AG10803 (cell line): ENCODE measurements at places on chromosomes 12 and 14.

DNA sequence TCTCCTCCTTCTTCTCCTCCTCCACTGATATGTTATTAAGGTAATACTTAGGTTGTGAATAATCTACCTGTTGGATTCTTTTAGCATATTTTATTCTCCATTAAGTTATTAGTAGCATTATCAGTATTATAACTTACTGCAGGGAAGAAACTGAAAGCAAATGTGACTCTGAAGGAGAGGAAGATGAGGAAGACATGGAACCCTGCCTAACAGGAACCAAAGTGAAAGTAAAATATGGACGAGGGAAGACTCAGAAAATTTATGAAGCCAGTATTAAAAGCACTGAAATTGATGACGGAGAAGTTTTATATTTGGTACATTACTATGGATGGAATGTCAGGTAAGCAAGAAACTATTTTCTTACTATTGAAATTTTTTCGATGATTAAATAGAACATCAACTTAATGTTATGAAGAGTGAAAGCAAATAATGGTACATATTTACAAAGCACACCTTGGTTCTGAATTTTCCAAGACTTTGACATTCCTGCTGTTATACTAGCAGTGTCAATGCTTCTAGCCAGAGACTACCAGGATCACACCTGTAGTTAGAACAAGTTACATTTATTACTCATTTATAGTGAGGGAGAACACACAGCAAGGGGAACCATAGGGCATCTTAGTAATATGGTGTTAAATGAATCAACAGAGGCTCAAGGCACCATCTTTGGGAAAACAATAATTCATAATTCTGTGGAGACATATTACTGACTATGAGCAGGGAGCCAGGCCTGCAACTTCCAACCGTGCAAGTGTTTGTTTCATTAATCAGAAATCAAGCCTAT, 42.0 kb upstream of the TOMM20L start:
- peak; percentile 1 for DNase-seq

DNA sequence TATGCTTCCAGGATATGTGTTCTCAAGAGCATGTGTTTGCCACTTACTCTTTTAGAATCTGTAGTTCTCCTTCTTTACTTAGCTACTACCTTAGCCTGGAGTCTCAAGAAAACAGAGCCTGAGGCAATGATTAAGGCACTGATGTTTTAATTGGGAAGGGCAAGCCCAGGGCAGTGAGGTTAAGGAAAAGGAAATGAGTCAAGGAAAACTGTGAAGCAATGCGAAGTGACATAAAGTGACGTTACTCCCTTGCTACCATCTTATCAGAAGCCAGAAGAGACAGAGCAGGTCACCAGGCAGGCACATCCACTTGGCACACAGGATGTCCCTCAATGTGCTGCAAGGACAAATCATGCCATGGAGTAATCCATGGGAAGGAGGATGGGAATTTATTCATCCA, 11.3 kb upstream of the EML5 start:
- no peak for DNase-seq

GRCh38 chr12:85616201-85616600, 220.0 kb downstream of the RASSF9 start:
- no peak for DNase-seq

- no peak for DNase-seq
Observed at GRCh38 chr12:101527682-101528081, 52.5 kb downstream of the SPIC start.

GRCh38 chr12:94267921-94268471, 119.6 kb downstream of the PLXNC1 start:
- peak; percentile 40 for DNase-seq

- no peak for DNase-seq
Observed at GRCh38 chr12:51234530-51234929, 4.1 kb upstream of the DAZAP2 start.

- DNase-seq = no peak
Observed at GRCh38 chr14:32374155-32374554, 45.1 kb downstream of the AKAP6 start.

GRCh38 chr12:93148412-93148811, 219.3 kb upstream of the EEA1 start:
- DNase-seq = no peak

DNA sequence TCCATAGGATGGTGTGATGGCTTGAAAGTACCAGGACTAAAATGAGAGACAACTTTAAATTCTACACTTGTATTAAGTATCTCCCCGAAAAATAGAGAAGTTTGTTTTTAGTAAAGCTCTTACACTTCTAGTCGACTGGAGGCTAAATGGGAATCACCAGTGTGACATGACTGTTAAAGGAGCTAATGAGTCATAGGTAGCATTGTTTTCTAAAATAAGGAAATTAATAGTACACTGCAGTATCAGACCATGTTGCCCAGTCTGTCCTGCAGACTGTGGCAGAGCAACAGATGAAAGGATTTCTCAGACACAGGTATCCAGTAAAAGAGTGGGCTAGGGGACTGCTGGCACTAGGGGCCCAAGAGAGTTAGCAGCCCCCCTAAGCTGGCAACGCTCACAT, 140.1 kb downstream of the TMEM117 start:
- DNase-seq = no peak

GRCh38 chr14:103398427-103399195, 13.4 kb downstream of the MARK3 start:
- peak; percentile 40 for DNase-seq

DNA sequence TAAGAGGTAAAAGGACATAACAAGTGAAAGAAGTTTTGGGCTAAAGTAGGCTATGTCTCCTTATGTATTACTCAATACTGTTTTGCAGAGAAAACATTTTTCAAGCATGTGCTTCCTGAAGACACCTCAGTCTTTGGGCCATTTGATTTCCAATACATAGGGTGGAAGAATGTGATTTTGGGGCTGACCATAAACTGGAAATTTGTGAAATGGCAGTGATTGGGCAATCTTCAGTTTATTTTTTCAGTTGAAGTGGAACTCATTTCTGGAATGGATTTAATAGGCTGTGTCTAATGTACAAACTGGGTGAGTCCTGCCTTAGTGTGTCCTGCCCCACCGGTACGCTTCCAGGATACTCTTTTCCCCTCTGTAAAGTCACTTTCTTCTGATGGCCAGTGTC, 2.8 kb upstream of the ACADS start:
- peak; percentile 44 for DNase-seq

DNA sequence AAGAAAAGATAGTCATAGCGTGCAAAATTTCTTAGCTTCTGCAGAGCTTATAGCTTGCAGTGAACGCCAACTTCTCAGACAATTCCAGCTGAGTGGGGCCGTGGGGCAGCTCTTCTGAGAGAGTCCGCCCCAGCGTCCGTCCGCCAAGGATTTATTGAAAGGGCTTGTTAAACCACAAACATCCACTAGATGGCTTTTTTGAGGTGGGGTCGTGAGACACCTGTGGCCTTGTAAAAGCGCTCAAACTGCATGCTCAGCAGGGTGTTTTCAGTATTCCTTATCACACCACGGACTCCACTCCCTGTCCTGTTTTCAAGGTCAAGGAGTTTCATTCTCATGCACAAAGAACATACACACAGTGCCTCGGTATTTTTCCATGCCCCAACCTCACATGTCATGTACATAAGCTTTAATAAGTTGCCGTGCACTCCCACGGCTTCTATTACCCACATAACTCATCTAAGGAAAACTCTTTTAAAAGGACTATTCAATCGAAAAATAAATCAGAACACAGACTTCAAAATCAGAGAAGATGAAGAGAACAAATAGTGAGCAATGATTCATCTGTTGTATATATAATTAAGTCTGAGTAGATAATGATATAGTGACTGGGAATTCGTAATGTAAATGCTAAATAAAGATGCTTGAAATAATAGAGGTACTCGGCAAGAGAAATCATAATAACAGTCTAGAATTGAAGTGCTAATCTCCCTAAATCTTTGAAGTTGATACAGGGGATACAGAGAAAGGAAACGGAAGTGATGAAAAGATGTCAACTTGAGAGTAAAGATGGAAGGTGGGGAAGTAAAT, 46.7 kb downstream of the WBP11 start:
- no peak for DNase-seq

DNA sequence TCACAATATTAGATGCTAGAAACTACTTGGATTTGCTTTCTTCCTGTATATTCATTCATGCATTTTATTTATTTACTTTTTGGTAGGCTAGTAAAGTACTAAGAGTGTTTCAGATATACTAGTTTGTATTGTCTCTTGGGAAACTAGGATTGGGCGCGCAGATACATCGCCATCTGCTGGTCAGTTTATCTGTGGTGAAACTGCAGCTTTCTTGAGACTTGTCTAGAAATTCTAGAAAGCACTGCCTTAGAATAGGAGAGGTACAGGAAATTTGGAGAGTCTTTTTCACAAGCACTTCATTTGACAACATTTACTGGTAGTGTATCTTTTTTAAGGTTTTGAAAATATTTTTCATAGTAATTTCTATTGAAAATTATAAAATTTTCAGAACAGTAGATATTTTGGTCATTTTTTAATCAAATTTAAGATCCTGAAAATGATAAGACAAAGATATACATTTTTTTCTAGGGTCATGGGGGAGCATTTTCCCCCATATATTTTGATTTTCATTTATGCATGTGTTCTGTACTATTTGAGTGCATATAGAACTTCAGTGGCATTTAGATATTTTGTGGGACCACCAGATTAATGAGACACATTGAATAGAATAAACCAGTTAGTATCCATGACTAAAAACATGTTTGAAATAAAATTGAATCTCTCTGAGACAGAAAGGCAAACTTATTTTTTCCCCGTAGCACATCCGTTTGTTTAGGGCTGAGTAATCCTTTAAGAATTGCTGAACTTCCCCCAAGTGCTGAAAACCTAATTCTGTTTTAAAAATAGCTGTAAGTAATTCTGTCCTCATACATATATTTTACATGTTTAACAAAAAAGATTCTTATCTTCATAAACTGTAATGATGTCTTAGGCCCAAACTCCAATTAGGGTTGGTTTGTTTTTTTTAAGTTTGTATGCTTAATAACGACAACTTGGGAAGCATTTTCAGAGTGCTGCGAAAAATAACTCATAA, 44.5 kb downstream of the SLC38A6 start:
- peak; percentile 80 for DNase-seq

DNA sequence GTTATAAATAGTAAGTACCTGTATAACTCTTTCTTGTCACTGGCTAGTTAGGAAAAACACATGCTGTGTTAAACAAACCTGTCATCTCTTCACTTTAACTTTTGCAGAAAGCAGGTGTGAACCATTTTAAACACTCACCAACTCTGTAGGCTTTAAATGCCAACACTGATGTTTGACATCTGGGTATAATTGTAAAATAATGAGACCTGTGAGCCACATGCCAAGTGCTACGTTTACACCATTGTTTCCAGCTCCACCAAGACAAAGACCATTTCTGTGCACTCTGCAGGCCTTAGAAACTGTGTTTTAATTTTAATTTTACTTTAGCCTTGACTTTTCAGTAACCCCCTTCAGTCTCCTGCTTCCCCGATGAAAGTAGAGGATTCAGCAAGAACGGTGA, 11.0 kb downstream of the TPH2 start:
- DNase-seq = no peak

DNA sequence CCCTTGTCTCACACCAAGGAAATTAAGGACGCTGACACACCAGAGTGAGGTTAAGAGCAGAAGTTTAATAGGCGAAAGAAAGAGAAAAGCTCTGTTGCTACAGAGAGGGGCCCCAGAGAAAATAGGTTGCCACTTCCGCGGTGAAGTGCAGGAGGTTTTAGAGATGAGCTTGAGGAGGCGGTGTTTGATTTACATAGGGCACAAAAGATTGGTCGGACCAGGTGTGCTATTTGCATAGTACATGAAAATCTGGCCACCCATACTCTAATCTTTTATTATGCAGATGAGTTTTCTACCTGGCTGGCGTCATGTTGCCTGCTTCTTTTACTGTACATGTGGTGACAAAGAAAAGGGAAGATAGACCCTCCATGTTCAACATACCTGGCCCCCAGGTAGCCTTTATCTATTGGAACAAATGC, 23.3 kb upstream of the MYF6 start:
- no peak for DNase-seq

DNA sequence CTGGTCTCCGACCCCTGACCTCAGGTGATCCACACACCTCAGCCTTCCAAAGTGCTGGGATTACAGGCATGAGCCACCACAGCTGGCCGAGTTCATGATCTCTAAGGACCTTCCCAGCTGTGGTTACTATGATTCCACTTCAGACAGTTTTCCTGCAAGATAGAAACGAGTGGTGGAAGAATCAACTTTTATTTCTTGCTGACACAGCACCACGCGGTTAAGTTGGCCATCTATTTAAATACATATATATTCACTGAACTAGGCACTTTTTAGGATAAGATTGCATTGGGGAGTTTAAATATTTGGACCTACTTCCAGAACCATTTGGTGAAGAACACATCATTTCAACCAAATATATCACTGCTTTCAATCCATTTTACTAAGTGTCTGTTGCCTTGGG, 213.4 kb downstream of the TBX5 start:
- no peak for DNase-seq

DNA sequence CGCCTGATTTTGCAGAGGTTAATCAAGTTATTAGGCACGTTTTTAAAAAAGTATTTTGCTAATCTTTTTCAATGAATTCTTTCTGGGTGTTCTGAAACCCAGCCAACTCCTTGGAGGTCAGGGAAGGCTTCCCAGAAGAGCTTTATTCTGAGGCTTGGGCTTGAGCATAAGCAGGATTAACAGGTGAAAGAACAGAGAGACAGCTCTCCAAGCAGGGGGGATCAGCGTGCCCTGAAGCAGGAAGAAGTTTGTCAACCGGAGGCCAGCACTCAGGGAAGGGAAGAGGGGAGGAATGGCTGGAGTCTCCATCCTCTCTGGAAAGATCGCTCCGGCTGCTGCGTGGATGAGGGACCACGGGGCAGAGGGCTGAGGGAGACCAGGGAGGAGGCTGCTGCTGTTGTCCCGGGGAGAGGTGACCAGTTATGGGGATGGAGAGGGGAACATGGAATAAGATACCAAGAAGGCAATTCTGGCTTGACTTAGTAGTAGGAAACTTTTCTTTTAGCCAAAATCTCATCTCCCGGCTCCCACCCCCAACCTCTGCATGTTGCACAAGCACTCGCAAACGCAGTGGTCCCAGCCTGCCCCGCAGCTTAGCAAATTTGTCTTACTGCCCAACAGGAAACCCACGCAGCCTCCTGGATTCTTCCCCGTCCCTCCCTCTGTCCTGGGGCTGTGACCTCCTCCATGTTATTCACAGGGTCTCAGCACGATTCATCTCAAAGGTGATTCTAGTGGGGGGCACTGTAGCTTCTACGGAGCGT, 1.1 kb upstream of the SSH1 start:
- DNase-seq = peak; percentile 39

- DNase-seq = peak; percentile 26
Observed at GRCh38 chr12:11771356-11771755, 121.9 kb downstream of the ETV6 start.

DNA sequence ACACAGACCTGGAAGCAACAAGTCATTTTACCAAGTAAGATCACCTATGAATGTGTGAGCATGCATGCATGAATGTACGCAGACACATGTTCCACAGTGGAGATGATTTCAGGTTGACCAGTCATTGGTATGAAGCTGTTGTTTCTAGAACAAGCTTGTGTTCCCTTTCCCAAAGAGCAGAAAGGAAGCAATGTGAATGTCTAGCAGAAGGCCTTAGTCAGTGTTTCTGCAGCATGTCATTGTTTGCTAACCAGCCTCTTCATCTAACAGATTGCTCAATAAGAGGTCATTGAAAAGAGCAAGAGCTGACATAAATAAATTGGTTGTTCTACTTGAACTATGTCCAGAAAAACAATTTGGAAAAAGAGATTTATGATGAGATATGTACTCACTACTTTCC, 191.4 kb downstream of the PLCZ1 start:
- DNase-seq = peak; percentile 63

- no peak for DNase-seq
Observed at GRCh38 chr14:51260225-51260624, 20.2 kb downstream of the TMX1 start.
